ENCODE measurements at places on chromosomes 6 and 20.
A peak's percentile ranks its signal among the peaks of the same experiment; 100 is the strongest.

DNA sequence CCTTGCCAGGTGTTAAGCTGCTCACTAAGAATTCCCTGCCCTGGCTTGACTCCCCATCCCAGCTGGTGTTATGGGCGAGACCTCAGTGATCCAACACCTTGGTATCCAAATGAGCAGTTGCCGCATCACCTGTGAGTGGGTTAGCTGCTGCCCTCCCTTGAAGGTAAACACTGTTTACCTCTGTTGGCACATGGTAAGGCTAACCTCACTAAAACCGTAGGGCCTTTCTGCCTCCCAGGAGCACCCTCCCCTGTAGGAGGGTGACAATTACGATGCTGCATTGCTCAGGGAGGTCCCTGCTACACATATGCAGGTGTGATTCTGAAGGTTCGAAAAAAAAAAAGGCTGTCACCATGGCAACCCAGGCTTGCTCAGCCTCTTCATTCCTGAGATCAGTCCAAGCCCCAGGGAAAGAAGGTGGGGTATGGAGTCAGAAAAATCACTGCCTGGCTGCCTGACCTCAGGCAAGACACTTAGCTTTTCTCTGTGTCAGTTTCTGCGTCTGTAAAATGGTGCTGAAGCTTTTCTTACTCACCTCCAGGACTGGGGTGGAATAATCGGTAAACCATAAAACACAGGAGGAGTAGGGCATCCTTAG, 19.5 kb downstream of the PNPLA1 start:
- no peaks in the 10 kb centered on the region for H3K27me3 ChIP-seq
- no peaks in the 10 kb centered on the region for H3K36me3 ChIP-seq
- DNase-seq, result no peak
- no peak overlapping the region for H3K4me3 ChIP-seq
- no peak overlapping the region for H3K27ac ChIP-seq

DNA sequence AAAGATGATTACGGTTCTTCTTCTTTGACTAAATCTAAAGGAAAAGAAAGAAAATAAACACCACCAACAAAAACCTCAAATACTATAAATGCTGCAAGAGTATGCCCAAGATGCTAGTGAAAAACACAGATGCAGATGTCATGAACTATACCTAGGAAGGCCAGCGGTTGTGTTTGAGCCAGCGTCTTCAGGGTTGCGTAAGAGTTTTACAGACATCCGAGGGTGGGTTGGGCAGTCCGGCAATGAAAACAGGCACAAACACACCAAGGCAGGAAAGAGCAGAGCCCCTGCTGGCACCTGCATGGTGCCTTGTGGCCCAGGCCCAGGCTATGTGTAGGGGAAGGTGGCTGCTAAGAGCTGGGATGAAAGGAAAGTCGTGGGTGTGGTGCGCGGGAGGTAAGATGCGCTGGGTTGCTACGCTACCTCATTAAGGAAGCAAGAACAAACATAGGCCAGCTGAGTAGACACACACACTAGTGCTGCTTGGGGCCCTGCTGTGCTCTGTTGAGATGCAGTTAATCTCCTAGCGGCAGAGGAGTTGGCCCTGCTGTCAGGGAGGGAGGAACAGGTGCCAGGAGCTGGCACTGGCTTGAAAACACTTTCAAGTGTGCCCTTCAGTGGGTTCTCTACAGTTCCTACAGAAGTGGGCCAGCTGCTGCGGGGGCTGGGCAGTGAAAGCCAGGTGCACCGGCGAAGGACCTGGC, 170.2 kb upstream of the PLN start:
- H3K27me3 ChIP-seq, result no peaks in the 10 kb centered on the region
- H3K4me1 ChIP-seq, result peaks cover 2% of the 10 kb centered on the region
- H3K4me3 ChIP-seq, result no peak overlapping the region
- H3K27ac ChIP-seq, result no peak overlapping the region

GRCh38 chr20:54228841-54229240, 21.0 kb downstream of the PFDN4 start:
- H3K36me3 ChIP-seq, result no peaks in the 10 kb centered on the region
- H3K4me3 ChIP-seq, result no peak overlapping the region
- no peak overlapping the region for H3K27ac ChIP-seq
- no peaks in the 10 kb centered on the region for H3K4me1 ChIP-seq
- no peak for DNase-seq

DNA sequence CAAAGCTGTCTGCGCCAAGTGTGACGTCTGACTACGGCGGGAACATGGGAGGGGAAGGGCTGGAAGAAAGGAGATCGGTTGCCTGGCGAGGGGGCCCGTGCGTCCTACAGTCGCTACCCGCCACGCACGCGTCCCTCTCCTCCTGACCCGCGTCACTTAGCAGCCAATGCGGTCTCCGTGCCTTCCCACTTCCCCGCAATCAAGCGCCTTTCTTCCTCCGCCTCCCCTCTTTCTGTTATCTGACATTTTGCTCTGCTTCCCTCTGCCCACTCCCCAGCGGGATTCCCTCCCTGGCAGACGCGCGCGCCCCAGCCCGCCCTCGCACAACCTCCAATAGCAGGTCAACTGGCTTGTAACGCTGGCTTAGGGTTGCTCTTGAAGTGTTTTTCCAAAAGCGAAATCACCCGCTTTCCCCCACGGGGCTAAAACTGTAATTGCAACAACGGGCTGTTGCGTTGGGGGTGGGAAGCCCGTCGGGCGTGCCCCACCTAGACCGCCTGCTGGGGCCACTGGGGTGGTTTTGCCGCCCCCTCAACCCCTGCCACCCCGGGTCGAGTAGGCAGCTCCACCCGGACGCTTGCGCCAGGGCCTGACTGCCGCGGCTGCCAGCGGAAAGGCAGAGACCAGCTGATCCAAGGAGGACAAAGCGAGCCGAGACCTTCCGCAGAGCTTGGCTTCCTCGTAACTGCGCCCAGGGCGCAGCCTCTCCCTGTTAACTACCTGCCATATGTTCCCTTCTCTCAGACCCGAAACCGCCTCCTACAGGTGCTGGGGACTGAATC, 6.2 kb upstream of the SOX4 start:
- H3K27me3 ChIP-seq, result no peaks in the 10 kb centered on the region
- H3K4me3 ChIP-seq, result peak overlapping the region; percentile 61
- no peaks in the 10 kb centered on the region for H3K36me3 ChIP-seq

GRCh38 chr6:3731700-3732099, 19.8 kb downstream of the PXDC1 start:
- H3K27ac ChIP-seq, result no peak overlapping the region
- no peaks in the 10 kb centered on the region for H3K36me3 ChIP-seq
- no peaks in the 10 kb centered on the region for H3K4me1 ChIP-seq
- H3K27me3 ChIP-seq, result no peaks in the 10 kb centered on the region

GRCh38 chr6:135128268-135128914, 52.7 kb upstream of the MYB start:
- no peaks in the 10 kb centered on the region for H3K27me3 ChIP-seq
- H3K4me3 ChIP-seq, result no peak overlapping the region
- H3K27ac ChIP-seq, result no peak overlapping the region
- H3K36me3 ChIP-seq, result no peaks in the 10 kb centered on the region

DNA sequence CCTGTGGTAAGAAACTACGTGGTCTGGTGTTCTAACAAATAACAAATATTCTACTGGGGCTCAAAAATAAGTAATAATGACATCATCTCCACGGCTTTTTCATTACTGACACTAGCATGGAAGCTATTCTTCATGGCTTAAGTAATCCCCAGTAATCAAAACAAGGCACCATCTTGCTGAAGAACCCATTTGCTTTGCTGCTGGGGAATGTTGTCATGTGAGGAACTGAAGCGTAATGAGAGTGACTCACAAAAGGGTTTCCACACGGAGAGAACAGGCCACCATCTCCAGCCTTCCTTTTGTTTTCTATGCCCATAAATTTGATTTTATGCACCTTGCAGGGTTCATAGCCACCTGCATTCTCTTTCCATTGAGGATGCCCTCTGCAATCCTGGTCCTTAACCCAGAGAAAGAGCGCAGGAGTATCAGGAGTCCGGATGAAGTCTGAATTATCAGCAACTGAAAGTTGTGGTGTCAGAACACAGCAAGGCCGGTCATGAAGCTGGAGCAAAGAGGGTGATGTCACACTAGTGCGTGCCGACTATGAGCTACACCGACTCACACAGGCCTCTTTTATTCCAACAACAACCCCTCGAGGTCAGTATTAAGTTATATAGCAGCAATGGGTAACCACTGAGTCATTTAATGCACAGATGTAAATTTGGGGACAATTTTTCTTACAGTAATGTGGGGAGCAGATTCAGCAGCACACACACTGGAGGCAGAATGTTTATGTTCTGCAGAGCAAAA, 173.7 kb upstream of the SSTR4 start:
- H3K4me3 ChIP-seq, result no peak overlapping the region
- H3K27me3 ChIP-seq, result no peaks in the 10 kb centered on the region
- no peak for DNase-seq
- no peaks in the 10 kb centered on the region for H3K4me1 ChIP-seq

- no peaks in the 10 kb centered on the region for H3K36me3 ChIP-seq
- H3K4me1 ChIP-seq, result peaks cover 4% of the 10 kb centered on the region
- H3K27ac ChIP-seq, result no peak overlapping the region
- no peak overlapping the region for H3K4me3 ChIP-seq
- no peaks in the 10 kb centered on the region for H3K27me3 ChIP-seq
- DNase-seq, result no peak
Observed at GRCh38 chr20:43540673-43541060, 18.2 kb upstream of the SGK2 start.

DNA sequence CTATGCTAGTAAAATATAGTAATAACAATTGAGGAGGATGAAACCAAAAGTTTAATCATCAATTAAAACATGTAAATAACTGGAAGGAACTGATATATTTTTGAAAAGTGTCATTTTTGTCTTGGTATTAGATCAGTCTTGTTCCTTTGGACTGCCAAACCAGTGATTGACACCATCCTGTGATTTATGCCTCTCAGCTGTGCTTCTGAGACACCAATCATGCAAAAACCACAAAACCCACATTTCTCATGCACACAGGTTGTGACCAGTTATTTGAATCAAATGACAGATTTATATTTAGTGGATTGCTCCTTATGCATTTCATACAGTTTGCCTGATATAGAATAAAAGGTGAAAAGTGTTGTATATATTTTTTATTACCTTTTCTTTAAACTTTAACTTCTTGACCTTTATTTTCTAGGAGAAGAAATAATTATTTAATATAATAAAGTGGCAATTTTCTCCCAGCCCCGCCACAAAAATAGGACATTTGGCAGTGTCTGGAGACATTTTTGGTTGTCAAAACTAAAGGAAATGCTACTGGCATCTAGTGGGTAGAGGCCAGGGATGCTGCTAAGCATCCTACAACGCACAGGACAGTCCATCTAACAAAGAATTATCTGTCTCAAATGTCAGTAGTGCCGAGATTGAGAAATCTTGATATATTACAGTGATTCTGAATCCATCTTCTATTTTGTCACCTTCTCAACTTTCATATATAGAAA, 383.6 kb downstream of the BCKDHB start:
- DNase-seq, result no peak
- no peak overlapping the region for H3K4me3 ChIP-seq
- no peaks in the 10 kb centered on the region for H3K27me3 ChIP-seq
- H3K4me1 ChIP-seq, result no peaks in the 10 kb centered on the region
- H3K27ac ChIP-seq, result no peak overlapping the region
